ENCODE measurements at places on chromosomes 2 and 18.

DNA sequence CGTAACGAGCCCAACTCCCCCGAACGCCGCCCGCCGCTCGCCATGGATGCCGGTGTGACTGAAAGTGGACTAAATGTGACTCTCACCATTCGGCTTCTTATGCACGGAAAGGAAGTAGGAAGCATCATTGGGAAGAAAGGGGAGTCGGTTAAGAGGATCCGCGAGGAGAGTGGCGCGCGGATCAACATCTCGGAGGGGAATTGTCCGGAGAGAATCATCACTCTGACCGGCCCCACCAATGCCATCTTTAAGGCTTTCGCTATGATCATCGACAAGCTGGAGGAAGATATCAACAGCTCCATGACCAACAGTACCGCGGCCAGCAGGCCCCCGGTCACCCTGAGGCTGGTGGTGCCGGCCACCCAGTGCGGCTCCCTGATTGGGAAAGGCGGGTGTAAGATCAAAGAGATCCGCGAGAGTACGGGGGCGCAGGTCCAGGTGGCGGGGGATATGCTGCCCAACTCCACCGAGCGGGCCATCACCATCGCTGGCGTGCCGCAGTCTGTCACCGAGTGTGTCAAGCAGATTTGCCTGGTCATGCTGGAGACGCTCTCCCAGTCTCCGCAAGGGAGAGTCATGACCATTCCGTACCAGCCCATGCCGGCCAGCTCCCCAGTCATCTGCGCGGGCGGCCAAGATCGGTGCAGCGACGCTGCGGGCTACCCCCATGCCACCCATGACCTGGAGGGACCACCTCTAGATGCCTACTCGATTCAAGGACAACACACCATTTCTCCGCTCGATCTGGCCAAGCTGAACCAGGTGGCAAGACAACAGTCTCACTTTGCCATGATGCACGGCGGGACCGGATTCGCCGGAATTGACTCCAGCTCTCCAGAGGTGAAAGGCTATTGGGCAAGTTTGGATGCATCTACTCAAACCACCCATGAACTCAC is 673 bp downstream of the PCBP1 start:
- peak; percentile 61 for DNase-seq

- no peak for DNase-seq
These were observed at the start of gene MYO3B for GRCh38 chr2:170177950-170178781. Gene MYO3B, plus strand, starts transcription at chr2:170178147. Its CDS starts 141 bp downstream, at chr2:170178288.

DNA sequence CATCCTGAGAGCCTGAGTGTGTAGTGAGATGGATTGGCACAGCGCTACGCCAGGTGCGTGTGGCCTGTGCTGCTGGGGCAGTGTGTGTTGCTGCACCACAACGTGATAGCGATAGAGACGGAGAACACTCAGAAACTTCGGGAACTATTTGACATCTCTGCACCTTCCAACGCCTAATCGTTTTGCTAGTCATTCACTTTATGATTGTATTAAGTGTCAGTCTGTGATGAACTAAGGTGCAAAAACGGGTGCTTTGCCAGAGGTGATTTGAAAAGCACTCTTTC is 26.0 kb upstream of the IGFBP2 start:
- DNase-seq, result no peak

- no peak for DNase-seq
These were observed 294.1 kb downstream of the BCL2 start for GRCh38 chr18:63025251-63026090.

- no peak for DNase-seq
These were observed 145.5 kb downstream of the MAP4K4 start for GRCh38 chr2:101843048-101843447.

DNA sequence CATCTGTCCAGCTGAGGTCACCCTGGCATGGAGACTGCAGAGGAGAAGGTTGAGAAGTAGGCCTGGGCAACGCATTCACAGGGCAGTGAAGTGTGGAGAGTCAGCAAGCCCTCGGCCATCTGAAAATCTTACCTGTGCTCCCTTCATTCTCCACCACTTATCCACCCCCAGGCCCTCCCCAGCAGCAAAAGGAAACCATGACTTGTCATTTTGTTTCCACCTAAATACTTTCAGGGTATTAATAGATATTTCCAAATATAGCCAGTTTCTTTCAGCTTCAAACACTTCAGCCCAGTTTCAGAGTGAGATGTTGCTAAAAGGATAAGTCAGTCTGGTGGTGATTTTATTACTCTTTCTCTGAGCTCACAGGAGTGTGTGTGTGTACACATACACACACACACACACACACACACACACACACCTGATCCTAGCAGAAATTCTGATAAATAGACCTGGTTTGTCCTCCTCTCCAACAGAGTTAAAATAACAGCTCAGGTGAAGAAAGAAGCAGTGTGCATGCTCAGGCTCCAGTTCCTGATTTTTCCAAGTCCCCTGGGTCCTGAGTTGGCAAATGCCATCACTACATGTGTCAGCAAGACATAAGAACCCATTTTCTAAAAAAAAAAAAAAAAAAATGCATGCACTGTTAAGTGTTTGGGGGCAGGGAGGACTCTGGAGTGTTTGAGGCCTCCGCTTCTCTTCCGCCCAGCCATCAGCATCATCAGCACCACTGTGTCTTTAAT is 82.8 kb downstream of the LOXHD1 start:
- DNase-seq, result no peak

DNA sequence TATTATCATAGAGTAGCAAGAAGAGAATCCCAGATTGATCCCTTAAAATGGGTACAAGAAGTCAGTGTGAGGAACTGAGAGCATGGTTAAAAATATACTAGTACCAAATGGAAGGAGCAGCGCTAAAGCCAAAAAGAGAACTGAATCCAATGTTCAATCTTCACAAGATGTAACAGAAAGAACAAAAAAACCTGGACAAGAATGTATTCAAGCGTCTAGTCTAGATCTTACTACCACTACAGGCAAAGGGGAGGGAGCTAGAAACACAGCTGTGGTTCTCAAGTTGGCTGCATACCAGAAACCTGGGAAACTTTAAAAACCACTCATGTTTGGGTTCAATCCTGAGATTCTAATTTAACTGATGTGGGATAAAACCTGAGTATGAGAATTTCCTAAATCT is 57.5 kb downstream of the PIAS2 start:
- DNase-seq, result no peak

DNA sequence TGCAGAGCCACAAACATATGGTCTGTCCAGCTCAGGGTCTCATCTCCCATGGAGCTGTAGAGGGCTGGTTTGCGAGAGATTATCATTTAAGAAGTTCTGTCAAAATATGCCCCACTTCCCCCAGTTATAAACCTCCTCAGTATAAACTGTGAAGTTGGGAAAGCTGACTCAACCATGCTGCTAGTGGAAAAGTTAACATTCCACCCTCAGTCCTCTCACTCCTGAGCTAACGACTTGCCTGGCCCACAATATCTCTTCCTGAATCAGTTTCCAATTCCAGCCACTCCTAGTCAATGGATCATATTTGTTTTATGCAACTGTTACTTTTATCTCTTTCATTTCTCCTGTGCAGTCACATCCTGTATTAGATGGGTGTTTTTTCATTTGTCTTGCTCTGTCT is 326.2 kb downstream of the SETBP1 start:
- DNase-seq, result no peak
